ENCODE measurements at places on chromosomes 11 and 22. TPM values are rescaled to one million over a fixed set of nuclear protein-coding genes. Genes with fewer than 3 reads are reported as not detected.

ANGPTL5 gene
- total RNA-seq, result not detected

LRRC75B gene
- 26.9 TPM for total RNA-seq

GGT5 gene
- 1.6 TPM for total RNA-seq

ACRV1 gene
- total RNA-seq, result not detected

SLC22A8 gene
- not detected for total RNA-seq

DNA sequence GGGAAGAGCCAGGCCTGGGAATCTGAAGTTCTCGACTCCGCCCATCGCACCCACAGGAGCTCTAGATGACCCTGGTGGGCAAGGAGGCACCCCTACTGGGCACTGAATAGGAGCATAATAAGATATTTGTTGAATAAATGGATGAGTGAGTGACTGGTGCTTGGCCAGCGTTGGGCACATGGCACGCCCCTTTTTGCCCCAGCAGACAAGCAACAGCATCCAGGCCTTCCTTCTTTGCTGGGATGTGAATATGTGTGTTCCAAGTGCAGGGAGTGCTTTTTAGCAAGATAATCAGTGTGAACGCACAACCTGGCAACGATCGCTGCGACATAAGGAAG, 443 bp upstream of the CELF1 start:
- peak overlapping the region; percentile 89 for H3K27ac ChIP-seq
- DNase-seq, result no peak
- H3K36me3 ChIP-seq, result peaks cover 13% of the 10 kb centered on the region
- H3K4me3 ChIP-seq, result peak overlapping the region; percentile 92

- H3K27me3 ChIP-seq, result peaks cover 7% of the 10 kb centered on the region
- H3K27ac ChIP-seq, result no peak overlapping the region
- peak; percentile 69 for DNase-seq
These were observed 4.6 kb upstream of the GALR3 start for GRCh38 chr22:37818409-37819104.

- H3K4me1 ChIP-seq, result peaks cover 28% of the 10 kb centered on the region
- H3K36me3 ChIP-seq, result peaks cover 17% of the 10 kb centered on the region
- H3K27ac ChIP-seq, result peak overlapping the region; percentile 99
- H3K4me3 ChIP-seq, result peak overlapping the region; percentile 97
- peaks cover 20% of the 10 kb centered on the region for H3K27me3 ChIP-seq
These were observed 1.3 kb upstream of the LPXN start for GRCh38 chr11:58576887-58577471.

GRCh38 chr22:19974268-19974861, 32.7 kb upstream of the TXNRD2 start:
- peaks cover 17% of the 10 kb centered on the region for H3K36me3 ChIP-seq
- peaks cover 21% of the 10 kb centered on the region for H3K4me1 ChIP-seq
- H3K4me3 ChIP-seq, result no peak overlapping the region
- H3K27me3 ChIP-seq, result peaks cover 20% of the 10 kb centered on the region
- H3K27ac ChIP-seq, result peak overlapping the region; percentile 99
- peak; percentile 78 for DNase-seq

DNA sequence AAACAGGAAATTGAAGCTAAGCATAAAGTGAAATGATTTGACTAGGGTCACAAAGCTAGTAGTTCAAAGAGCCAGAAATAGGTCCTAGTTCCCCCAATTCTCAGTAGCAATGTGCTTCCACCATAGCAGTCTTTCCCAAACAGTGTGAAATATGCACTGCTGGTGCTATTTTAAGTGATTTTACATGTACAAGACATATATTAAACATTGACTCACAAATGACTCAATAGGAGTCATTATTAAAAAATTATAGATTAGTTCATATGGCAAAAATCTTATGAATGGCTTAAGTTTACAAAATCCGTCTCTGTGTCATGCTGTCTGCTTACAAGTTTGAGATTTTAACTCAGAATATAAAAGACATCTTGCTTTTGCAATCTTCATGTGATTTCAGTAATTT, 21.4 kb downstream of the KIF18A start:
- H3K36me3 ChIP-seq, result no peaks in the 10 kb centered on the region
- no peak overlapping the region for H3K27ac ChIP-seq
- no peaks in the 10 kb centered on the region for H3K4me1 ChIP-seq

DNA sequence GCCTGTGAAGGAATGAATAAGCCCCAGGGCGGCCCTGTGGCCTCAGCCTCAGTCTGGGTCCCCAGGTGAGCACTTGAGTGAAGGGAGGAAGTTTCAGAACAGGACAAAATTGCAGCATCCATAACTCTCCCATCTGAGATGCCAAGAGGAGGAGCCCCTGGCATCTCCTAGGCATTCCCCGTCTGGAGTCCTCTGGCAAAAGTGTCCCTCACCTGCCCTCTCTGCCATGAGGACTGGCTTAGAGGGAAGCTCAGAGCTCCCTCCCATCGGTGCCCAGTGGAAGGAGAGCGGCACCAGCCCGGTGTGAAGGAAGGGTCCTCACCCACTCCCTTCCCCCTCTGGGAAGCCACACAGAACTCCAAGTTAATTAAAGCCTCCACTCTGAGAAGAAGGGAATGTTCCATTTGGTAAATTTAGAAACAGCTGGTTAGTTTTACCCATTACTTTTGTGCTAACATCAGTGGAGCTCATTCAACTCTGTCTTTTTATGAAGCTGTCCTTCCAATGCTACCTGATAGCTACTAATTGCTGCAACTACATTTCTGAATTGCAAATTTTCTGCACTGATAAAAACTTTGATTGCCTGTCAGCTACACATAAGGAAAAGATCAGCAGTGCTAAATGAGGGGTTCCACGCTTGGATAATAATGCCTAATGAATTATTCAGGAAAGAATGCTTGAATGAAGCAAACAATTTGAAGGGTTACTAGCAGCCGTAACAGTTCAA, 123.3 kb upstream of the RCN1 start:
- H3K4me1 ChIP-seq, result no peaks in the 10 kb centered on the region
- no peak for DNase-seq
- H3K27ac ChIP-seq, result no peak overlapping the region
- H3K4me3 ChIP-seq, result no peak overlapping the region
- peaks cover 2% of the 10 kb centered on the region for H3K27me3 ChIP-seq

DNA sequence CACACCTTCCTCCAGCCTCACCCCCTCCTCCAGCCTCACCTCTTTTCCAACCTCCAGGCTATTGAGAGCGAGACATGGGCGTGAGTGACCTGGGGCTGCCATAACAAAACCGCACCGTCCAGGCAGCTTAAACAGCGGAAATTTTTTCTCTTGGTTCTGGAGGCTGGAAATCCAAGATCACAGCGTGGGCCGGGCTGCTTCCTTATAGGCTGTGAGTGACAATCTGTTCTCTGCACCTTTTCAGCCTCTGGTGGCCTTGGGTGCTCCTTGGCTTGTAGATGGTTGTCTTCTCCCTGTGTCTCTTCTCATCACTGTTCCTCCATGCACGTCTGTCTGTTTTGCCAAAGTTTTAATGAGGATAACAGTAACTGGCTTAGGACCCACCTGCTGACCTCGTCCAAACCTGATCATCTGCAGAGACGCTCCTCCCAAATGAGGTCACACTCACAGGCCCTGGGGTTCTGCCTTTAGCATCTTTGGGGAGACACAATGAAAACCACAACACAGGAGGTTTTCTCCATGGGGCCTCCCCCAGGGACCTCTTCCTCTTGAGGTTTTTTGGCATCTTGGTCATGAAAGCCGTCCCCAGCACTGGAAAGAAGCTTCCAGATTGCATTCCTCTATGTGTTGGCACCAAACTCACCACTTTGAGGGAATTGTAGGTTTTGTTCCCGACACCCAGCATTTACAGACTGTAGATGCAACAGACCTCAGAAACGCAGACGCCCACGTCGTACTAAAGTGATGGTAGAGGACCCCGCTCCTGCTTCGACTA, 878.1 kb downstream of the BRD1 start:
- peaks cover 7% of the 10 kb centered on the region for H3K27me3 ChIP-seq
- no peak overlapping the region for H3K27ac ChIP-seq
- DNase-seq, result no peak
- H3K4me3 ChIP-seq, result no peak overlapping the region
- H3K4me1 ChIP-seq, result peaks cover 2% of the 10 kb centered on the region
- no peaks in the 10 kb centered on the region for H3K36me3 ChIP-seq

DNA sequence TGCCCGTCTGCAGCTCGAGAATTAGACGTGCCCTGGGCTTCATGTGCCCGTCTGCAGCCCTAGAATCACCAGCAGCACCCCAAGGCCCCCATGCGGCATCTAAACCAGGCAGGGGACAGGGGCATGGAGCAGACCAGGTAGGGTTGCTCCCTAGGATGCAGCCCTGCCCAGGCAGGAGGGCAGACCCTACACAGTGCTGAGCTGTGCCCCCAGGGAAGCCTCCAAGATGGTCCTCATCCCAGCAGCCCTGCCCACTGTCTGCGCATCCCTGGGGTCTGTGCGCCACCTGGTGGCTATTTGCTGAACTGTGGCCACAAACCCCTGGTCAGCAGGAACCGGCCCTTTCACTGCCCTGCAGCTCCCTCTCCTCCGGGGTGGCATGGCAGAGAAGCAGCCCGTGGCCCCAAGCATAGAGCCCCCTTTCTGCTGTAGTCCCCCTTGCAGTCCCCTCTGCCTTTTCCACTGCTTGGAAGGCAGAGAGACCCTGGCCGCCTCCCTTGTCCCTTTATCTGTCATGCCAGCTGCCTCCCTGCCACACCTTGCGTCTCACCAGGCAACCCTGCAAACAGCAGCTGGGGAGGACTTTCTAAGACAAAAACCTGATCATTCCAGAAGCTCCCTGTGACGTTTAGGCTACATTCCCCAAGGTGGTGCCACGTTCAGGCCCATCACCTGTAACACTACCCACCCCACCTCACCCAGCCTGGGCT, 86.6 kb downstream of the KCNQ1 start:
- H3K36me3 ChIP-seq, result peaks cover 8% of the 10 kb centered on the region
- H3K27me3 ChIP-seq, result peaks cover 7% of the 10 kb centered on the region
- H3K27ac ChIP-seq, result no peak overlapping the region
- H3K4me1 ChIP-seq, result peaks cover 18% of the 10 kb centered on the region
- DNase-seq, result peak; percentile 93

- H3K36me3 ChIP-seq, result no peaks in the 10 kb centered on the region
- no peak overlapping the region for H3K4me3 ChIP-seq
These were observed 6.5 kb upstream of the BATF2 start for GRCh38 chr11:65003282-65003681.

DNA sequence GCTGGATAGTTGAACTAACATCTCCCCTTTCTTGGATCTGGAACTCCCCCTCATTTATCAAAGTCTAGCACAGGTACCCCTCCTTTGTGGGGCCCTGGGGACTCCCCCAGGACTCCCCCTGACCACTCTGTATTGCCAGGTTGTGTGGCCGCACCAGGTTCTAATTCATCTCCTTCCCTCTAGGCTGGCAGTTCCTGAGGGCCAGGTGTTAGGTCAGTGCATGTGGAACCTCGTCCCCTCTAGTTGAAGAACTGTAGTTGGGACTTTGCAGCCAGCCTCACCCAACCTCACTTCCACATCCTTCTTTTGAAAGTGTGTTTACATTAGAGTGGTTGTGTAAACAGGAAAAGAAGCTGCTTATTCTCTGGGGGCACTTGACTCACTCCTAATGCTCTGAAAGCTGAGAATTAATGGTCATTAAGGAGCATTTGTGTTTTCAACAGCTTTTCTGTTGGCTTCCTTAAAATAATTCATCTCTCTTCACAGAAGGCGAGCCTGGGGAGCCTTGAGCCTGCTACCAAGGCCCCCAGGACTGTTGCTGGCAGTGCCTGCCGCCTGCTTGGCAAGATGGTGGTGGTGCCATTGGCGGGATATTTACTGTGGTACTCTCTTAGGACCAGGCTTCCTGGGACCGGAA, 11.8 kb downstream of the UPB1 start:
- H3K4me3 ChIP-seq, result peak overlapping the region; percentile 28
- no peak for DNase-seq
- H3K4me1 ChIP-seq, result peaks cover 55% of the 10 kb centered on the region
- H3K36me3 ChIP-seq, result no peaks in the 10 kb centered on the region
- H3K27me3 ChIP-seq, result peaks cover 7% of the 10 kb centered on the region
- H3K27ac ChIP-seq, result peak overlapping the region; percentile 75

- H3K36me3 ChIP-seq, result no peaks in the 10 kb centered on the region
- no peak overlapping the region for H3K27ac ChIP-seq
- no peaks in the 10 kb centered on the region for H3K27me3 ChIP-seq
- no peak overlapping the region for H3K4me3 ChIP-seq
These were observed 180.3 kb upstream of the E2F8 start for GRCh38 chr11:19420868-19421533.

DNA sequence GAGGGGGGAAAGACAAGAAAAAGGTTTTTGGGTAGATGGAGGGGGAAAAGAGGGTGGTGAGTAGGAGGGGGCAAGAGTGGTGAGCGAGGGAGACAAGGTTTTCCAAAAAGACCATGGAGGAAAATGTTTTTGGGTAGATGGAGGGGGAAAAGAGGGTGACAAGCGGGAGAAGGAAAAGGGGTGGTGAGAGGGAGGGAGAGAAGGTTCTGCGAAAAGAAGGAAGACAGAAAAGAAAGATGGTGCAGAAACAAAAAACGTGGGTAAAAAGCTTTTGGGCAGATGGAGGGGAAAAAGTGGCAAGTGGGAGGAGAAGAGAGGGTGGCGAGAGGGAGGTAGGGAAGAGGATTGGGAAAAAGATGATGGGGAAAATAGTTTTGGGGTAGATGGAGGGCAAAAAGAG, 116.0 kb upstream of the SERPIND1 start:
- no peaks in the 10 kb centered on the region for H3K36me3 ChIP-seq
- H3K4me1 ChIP-seq, result peaks cover 2% of the 10 kb centered on the region
- no peak overlapping the region for H3K27ac ChIP-seq
- no peak for DNase-seq
- peaks cover 3% of the 10 kb centered on the region for H3K27me3 ChIP-seq
- H3K4me3 ChIP-seq, result no peak overlapping the region

- H3K27me3 ChIP-seq, result no peaks in the 10 kb centered on the region
- H3K4me1 ChIP-seq, result peaks cover 26% of the 10 kb centered on the region
- DNase-seq, result no peak
- peak overlapping the region; percentile 67 for H3K27ac ChIP-seq
These were observed 814 bp upstream of the NARS2 start for GRCh38 chr11:78575478-78575877.

- no peak for DNase-seq
- H3K36me3 ChIP-seq, result no peaks in the 10 kb centered on the region
- H3K27ac ChIP-seq, result no peak overlapping the region
These were observed 54.2 kb downstream of the SLC25A17 start for GRCh38 chr22:40764763-40765441.

DNA sequence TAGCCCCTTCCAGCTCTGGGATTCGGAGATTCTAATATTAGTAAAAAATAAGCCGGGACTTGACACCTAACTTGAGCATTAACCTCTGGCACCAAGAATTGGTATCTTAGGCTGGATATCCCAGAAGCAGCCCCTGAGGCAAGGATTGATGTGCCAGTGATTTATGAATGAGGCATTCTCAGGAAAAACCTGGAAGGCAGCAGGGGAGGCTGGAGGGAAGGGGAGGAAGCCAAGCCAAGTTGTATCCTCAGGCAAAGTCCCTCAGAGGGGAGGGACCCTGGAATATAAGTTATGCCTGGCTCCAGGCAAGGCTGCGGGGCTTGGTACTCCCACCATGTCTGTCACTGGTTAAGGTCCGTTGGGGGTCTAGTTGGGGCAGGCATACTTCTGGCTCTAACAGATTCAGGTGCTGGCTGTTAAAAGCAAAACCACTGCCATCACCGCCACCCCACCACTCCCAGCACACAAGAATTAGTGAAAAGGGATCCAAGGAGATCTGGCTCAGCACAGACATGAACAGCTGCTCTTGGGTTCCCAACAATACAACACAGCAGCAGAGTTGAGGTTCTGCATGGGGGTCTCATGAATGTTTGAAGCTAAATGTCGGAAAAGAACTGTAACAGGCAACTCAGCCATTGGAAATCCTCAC, 29.8 kb downstream of the LMO2 start:
- H3K27ac ChIP-seq, result no peak overlapping the region
- H3K4me1 ChIP-seq, result peaks cover 48% of the 10 kb centered on the region
- no peak for DNase-seq
- H3K4me3 ChIP-seq, result peak overlapping the region; percentile 40
- H3K27me3 ChIP-seq, result peaks cover 3% of the 10 kb centered on the region

GRCh38 chr22:19663821-19664355, 50.4 kb upstream of the SEPTIN5 start:
- no peak for DNase-seq
- no peak overlapping the region for H3K27ac ChIP-seq
- no peaks in the 10 kb centered on the region for H3K36me3 ChIP-seq

All from endothelial cell (in vitro differentiated cells).